Effector memory CD8-positive, alpha-beta T cell (primary cell): ENCODE measurements at places on chromosomes 6 and 20.

GRCh38 chr6:27771235-27771634, 141.0 kb downstream of the OR2B2 start:
- no peak for DNase-seq

GRCh38 chr6:106134906-106135634, 48.9 kb downstream of the PRDM1 start:
- DNase-seq, result no peak

- no peak for DNase-seq
These were observed 33.7 kb downstream of the PAX1 start for GRCh38 chr20:21739161-21739560.

DNA sequence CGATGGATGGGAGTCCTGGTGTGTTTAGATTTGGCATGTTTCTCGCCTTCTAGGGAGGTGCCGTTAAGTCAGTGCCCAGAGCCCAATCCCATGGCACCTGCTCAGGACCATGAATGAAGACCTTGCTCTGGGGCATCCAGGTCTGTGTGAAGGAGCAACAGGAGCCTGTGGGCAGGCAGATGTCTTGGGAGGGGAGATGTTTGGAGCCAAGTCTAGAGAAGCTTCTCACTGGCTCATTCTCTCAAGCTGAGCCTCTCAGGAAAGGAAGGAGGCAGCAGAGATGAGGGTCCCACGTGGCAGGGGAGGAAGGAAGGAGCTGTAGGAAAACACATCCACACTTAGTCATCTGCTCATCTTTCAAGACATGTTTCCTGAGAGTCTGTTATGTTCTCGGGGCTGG, 9.5 kb upstream of the SIRPB1 start:
- DNase-seq, result no peak

DNA sequence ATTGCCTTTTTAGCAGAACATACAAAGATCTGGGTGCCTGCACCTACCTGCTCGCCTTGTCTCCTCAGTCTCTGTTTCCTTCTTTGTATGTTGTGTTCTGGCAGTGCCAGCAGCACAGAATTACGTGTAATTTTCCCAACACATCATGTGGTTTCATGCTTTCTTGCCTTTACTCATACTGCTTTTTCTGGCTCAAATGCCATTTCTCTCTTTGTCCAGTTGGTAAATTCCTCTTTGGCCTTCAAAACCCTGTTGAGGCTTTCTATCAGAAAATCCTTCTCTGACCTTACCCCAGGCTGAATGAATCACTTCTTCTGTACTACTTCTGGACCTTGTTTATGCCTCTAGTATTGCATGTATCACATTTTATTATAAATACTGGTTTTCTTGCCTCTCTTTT, 31.8 kb downstream of the L3MBTL3 start:
- DNase-seq, result no peak

GRCh38 chr20:63522091-63522868, 1.7 kb downstream of the PPDPF start:
- no peak for DNase-seq

- DNase-seq, result no peak
These were observed 65.8 kb downstream of the ADTRP start for GRCh38 chr6:11712760-11713159.

GRCh38 chr6:78746457-78746856, 120.9 kb upstream of the IRAK1BP1 start:
- DNase-seq, result no peak

GRCh38 chr6:41072836-41073202, at the start of gene NFYA:
NFYA (plus strand) TSS chr6:41072974; CDS start chr6:41079090, 6,116 bp downstream.
- no peak for DNase-seq

DNA sequence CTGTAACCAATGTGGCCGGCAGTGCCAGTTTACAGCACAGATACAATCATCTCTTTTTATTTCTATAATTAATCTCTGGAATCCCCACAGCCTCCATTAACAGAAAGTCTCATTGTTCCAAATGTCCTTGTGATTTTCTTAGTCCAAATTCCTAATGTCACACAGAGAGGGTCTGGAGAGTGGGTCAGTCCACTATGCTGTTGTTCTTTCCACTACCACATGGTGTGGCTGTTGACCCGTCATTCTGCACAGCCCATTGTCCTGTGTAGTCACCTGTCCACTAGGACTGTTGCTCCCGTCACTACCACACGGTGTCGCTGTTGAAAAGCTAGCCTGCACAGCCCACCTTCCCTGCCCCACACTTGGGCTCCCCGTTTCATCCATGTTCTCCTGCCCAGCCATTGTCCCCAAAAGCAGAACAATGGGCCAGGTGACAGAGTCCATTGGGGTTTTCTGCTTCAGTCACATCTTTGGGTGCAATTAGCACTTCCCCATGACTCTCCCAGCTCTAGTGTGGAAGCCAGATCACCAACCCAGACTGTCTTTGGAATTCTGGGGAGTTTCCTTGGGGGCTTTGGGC, 8.6 kb upstream of the LBP start:
- DNase-seq, result no peak

- no peak for DNase-seq
These were observed 2.5 kb downstream of the MCM9 start for GRCh38 chr6:118932421-118932820.

DNA sequence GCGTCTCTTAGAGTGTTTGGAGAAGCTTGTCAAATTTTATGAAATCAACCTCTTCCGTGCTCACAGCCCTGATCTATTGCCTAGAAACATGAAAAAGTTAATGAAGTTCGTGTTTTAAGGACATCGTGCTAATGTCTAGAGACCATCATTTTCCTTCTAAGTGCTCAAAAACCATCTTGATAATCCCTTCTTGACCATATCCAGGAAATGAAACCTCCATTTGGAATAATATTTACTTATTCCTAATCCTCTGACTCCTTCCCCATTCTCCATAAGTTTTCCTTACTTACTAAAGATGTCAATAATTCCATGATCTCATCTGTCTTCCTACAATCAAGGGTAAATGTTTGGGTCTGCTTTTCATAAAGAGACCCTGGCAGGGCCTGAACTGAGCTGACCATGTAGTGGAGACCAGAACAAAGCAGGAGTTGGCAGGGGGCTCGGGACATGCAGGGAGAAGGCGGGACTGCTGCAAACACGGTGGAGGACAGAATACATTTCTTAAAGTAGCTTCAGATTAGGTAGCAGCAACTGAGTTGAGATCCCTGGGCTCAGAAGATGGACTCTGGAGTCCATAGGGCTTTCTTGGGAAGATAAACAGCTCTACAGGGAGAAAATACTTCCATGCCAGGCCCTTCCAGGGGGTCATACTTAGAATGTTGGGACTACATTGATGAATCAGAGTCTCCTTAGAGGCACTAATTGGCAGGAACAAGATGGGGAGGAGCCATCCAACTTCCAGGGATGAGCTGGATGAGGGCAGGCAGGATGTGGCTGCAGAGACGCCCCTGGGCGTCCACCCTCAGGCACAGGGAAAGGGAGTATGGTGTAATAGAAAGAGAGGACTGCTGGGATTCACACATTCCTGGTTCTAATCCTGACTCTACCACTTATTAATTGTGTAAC, 100.7 kb downstream of the RIN2 start:
- no peak for DNase-seq

- DNase-seq, result no peak
These were observed 120.1 kb upstream of the HDDC2 start for GRCh38 chr6:125421836-125422235.
